ENCODE measurements at places on chromosomes 4 and X.

GRCh38 chr4:42329421-42329820, 67.9 kb upstream of the SHISA3 start:
- DNase-seq, result no peak
- H3K4me3 ChIP-seq, result no peak overlapping the region
- H3K27ac ChIP-seq, result no peak overlapping the region
- no peaks in the 10 kb centered on the region for H3K4me1 ChIP-seq
- no peaks in the 10 kb centered on the region for H3K36me3 ChIP-seq

- DNase-seq, result no peak
- no peaks in the 10 kb centered on the region for H3K36me3 ChIP-seq
- no peaks in the 10 kb centered on the region for H3K4me1 ChIP-seq
- no peaks in the 10 kb centered on the region for H3K27me3 ChIP-seq
- no peak overlapping the region for H3K4me3 ChIP-seq
Measured at GRCh38 chr4:147370473-147370872, 110.4 kb upstream of the EDNRA start.

- H3K4me3 ChIP-seq, result no peak overlapping the region
- no peak overlapping the region for H3K27ac ChIP-seq
- no peak for DNase-seq
- H3K36me3 ChIP-seq, result peaks cover 23% of the 10 kb centered on the region
- peaks cover 57% of the 10 kb centered on the region for H3K4me1 ChIP-seq
Measured at GRCh38 chr4:6280365-6280996, 10.8 kb downstream of the WFS1 start.

GRCh38 chr4:649751-650310, 24.2 kb downstream of the ATP5ME start:
- peaks cover 30% of the 10 kb centered on the region for H3K27me3 ChIP-seq
- no peak for DNase-seq

- no peak overlapping the region for H3K4me3 ChIP-seq
- peak; percentile 78 for DNase-seq
- peaks cover 5% of the 10 kb centered on the region for H3K27me3 ChIP-seq
- H3K36me3 ChIP-seq, result no peaks in the 10 kb centered on the region
- peak overlapping the region; percentile 9 for H3K27ac ChIP-seq
Measured at GRCh38 chrX:138719396-138719795, 7.9 kb upstream of the FGF13 start.

DNA sequence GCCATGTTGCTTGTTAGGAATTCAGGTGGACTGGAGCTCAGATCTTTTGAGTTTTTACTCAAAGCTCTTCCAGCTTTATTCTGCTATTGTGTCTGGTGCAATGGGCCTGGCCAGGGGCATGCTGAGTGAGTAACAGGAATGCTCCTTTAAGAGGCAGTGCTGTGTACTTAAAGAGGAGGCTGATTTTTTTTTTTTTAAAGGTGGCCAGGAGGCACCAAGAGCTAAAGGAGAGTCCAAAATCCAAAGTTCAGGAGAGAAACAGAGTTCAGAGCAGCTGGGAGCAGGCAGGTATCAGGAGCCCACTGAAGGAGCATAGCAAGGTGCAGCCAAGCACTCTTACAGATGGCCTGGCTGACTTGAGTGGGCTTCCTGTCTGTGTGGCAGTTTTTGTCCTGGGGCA, 178.7 kb downstream of the FMR1NB start:
- H3K27ac ChIP-seq, result no peak overlapping the region
- H3K4me3 ChIP-seq, result no peak overlapping the region
- no peaks in the 10 kb centered on the region for H3K4me1 ChIP-seq
- H3K27me3 ChIP-seq, result no peaks in the 10 kb centered on the region
- no peak for DNase-seq

DNA sequence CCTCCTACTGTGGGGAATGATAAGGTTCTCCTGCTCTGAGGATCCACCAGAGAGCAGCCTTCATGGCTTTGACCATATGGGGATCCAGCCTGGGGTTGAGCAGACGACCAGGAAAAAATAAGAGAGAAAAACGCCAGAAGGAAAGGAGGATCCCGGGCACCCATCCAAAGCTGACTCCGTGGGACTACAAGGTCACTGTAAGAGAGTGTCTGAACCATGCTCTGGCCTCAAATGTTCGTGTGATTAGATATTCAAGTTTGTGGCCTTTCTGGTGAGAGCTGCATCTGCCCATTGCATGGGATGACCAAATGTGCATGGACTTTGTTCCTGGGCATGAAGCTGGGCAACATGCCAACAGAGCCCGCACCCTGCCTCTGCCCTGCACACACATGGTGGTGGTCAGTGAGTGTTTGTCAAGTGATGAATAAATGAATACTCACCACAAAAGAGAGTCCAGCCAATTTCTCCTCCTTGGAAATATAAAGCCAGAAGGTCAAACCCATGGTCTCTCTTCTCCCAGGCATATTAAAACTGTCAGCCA, 346.0 kb upstream of the GATB start:
- no peak overlapping the region for H3K4me3 ChIP-seq
- no peaks in the 10 kb centered on the region for H3K36me3 ChIP-seq
- H3K4me1 ChIP-seq, result peaks cover 38% of the 10 kb centered on the region
- no peak for DNase-seq
- H3K27ac ChIP-seq, result peak overlapping the region; percentile 48

DNA sequence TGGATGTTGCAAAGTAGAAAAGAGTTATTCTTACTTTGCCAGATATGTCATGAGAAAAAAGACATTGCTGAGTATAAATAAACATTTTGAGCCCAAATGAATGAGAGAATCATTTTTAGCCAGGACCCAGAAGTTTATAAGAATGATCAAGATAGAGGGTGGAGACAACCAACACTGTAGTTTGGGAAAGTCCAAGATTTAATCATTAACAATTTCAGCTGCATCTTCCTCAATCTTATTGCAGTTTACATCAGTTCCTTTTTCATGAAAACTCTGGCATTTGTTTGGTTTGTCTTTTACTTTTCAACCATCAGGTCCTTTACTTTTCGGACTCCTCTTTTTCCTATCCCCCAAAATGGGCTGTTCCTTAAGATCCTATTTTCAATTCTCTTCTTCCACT, 645.9 kb downstream of the ANKRD50 start:
- no peak overlapping the region for H3K27ac ChIP-seq
- H3K4me1 ChIP-seq, result peaks cover 5% of the 10 kb centered on the region
- H3K4me3 ChIP-seq, result no peak overlapping the region
- H3K27me3 ChIP-seq, result no peaks in the 10 kb centered on the region

DNA sequence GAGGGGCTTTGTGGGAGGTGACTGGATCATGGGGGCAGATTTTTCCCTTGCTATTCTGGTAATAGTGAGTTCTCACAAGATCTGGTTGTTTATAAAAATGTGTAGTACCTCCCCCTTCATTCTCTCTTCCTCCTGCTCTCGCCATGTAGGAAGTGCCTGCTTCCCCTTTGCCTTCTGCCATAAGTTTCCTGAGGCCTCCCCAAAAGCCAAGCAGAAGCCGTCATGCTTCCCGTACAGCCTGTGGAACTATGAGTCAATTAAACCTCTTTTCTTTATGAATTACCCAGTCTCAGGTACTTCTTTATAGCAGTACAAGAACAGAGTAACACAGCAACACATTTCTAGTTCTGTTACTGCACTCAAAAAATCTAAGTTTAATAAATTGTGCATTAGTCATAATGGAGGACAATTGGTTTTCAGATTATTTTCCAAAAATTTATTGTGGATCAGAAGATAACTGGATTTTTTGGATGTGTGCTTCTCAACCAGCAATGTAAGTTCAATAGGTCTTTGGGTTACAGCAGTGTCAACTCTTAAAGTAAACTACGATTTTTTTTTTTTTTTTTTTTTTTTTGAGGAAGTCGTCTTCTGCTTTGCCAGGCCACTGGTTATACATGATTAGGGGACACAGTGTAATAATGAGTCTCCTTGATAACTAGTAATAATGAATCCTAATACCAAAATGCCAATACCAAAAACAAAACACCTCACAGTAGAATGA, 69.9 kb downstream of the CHIC2 start:
- H3K27me3 ChIP-seq, result no peaks in the 10 kb centered on the region
- H3K36me3 ChIP-seq, result no peaks in the 10 kb centered on the region
- H3K4me1 ChIP-seq, result no peaks in the 10 kb centered on the region
- no peak for DNase-seq

DNA sequence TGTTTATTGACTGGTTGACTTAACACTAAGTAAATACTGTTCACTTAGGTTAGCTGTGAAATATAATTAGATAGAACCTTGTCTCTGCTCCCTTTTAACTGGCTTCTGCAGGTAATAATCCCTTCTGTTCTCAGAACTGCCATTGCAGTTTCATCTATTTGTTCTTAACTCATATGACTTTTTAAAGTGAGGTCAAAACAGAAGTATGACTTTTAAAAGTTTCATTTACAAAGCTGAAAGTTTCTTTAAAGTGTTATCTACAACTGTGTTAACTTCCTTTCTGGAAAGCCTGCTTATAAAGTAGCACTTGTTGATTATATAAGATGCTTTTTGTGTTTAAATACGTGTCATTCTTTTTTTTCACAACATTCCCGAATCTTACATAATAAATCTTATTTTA, 127.4 kb downstream of the TET2 start:
- no peaks in the 10 kb centered on the region for H3K27me3 ChIP-seq
- DNase-seq, result no peak
- H3K27ac ChIP-seq, result no peak overlapping the region
- no peaks in the 10 kb centered on the region for H3K4me1 ChIP-seq

GRCh38 chr4:31360786-31361185, 640.6 kb downstream of the PCDH7 start:
- no peaks in the 10 kb centered on the region for H3K36me3 ChIP-seq
- no peak overlapping the region for H3K4me3 ChIP-seq
- H3K27ac ChIP-seq, result no peak overlapping the region
- no peaks in the 10 kb centered on the region for H3K4me1 ChIP-seq
- no peaks in the 10 kb centered on the region for H3K27me3 ChIP-seq

DNA sequence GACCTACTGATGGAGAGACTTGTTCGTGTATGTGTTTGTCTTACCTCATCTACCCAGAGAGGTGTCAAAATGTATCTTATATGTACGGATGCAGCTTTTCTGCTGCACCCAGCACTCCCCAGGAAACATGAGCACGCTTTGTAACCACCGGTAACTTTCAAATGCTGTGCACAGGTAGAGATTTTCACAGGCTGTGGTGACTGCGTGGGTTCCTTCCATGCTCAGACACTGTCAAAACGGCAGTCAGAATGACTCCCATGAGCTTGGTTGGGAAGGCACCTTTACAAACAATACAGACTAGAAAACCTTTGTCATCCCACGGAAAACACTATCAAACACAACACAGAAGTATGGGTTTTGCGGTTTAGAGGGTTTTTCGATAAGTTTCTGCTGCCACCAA, 28.2 kb downstream of the F11 start:
- H3K4me3 ChIP-seq, result no peak overlapping the region
- no peak for DNase-seq
- H3K27ac ChIP-seq, result no peak overlapping the region
- H3K36me3 ChIP-seq, result no peaks in the 10 kb centered on the region
- H3K27me3 ChIP-seq, result peaks cover 10% of the 10 kb centered on the region
- H3K4me1 ChIP-seq, result peaks cover 3% of the 10 kb centered on the region

DNA sequence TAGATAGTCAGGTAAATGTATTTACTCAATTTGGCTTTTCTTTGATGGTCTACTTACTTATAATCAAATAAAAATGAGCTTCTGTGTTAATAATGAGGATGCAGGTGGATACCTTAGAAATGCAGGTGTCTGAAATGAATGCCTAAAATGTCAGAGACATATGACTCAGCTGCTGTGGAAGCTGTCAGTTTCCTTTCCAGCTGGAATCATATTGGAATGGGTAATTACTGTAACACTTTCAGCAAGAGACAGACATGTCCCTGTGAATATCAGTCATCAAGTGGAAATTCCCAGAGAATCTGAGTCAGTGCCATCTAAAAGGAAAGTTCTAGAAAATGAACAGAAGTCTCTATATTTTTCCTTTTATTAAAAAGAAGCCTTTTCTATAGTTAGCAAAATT, 783.0 kb upstream of the AADAT start:
- H3K4me3 ChIP-seq, result no peak overlapping the region
- H3K36me3 ChIP-seq, result no peaks in the 10 kb centered on the region
- H3K27ac ChIP-seq, result no peak overlapping the region
- no peaks in the 10 kb centered on the region for H3K4me1 ChIP-seq
- no peaks in the 10 kb centered on the region for H3K27me3 ChIP-seq
- peak; percentile 1 for DNase-seq

DNA sequence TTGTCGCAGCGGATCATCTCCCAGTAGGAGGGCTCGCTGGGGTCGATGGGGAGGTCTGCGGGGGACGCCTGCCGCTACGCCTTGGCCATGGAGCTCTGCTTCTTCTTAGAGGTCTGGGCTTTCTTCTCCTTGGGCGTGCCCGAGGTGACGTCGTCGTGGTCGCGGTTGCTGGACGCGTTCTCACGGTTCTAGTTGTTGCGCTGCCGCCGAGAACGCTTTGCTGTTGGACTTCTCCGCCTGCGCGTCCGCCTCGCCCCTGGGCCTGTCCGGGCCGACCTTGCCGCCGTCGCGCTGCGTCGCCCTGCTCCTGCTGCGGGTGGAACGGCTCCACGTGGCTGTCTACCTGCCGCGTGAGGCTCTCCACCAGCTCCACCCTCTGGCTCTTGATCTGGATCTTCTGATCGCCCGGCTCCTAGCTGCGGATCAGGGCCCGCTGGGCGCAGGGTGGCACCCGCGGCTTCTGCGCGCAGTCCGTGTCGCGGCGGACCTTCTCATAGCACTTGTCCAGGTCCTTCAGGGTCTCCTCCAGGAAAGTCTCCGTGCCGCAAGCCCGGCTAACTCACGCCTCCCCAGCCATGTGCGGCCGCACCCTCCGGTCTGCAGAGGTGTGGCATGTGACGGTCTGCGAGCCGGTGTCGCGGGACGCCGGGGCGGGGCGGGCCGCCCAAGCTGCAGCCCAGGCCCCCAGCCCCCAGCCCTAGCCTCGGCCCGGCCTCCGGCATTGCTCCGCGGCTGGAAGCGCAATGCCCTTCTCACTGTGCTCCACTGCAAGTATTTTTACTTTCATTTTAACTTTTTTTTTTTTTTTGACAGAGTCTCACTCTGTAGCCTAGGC, 40.5 kb upstream of the OGT start:
- peak overlapping the region; percentile 50 for H3K4me3 ChIP-seq
- H3K4me1 ChIP-seq, result no peaks in the 10 kb centered on the region
- H3K27ac ChIP-seq, result no peak overlapping the region
- H3K36me3 ChIP-seq, result no peaks in the 10 kb centered on the region
- peak; percentile 49 for DNase-seq

- no peaks in the 10 kb centered on the region for H3K4me1 ChIP-seq
- no peaks in the 10 kb centered on the region for H3K36me3 ChIP-seq
- H3K27ac ChIP-seq, result no peak overlapping the region
- no peak overlapping the region for H3K4me3 ChIP-seq
Measured at GRCh38 chr4:146032234-146032860, 93.7 kb upstream of the ZNF827 start.

Measured in muscle of leg (tissue), 16 donors.